Activated CD8-positive, alpha-beta memory T cell treated with anti-CD3 and anti-CD28 coated beads for 4 hours (primary cell): ENCODE measurements at places on chromosomes 3 and 15.

- no peak for DNase-seq
Measured at GRCh38 chr3:105499961-105500360, 133.3 kb downstream of the ALCAM start.

DNA sequence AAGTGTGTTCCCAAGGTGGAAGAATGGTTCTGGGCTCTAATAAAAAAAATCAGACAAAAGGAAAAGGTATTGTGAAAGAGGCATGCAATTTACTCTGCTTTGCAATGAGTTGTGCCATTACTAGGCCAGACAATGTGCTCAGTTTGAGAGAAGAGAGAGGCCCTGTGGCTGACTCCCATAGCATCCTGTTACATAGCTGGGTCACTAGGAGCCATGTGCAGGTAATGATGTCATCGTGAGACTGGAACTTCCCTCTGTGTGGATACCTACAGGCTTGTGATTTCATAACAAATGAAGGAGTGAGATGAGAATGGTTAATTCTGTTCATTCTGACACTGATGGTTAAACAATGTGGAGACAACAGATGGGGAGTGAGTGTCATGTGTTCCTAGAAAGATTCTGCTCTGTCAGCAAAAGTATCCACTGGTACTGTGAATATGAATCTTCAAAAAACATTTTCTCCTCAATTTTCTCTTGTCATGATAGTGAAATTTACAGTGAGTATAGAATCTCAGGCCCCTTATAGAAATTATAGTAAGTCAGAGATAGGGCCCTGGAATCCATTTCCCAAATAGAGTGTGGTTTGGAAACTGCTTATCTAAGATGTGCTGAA lies 648.7 kb upstream of the DPPA4 start:
- DNase-seq = no peak

GRCh38 chr15:35529784-35530183 lies 16.2 kb downstream of the DPH6 start:
- DNase-seq = no peak

GRCh38 chr3:67384016-67384415 lies 270.4 kb downstream of the SUCLG2 start:
- no peak for DNase-seq

DNA sequence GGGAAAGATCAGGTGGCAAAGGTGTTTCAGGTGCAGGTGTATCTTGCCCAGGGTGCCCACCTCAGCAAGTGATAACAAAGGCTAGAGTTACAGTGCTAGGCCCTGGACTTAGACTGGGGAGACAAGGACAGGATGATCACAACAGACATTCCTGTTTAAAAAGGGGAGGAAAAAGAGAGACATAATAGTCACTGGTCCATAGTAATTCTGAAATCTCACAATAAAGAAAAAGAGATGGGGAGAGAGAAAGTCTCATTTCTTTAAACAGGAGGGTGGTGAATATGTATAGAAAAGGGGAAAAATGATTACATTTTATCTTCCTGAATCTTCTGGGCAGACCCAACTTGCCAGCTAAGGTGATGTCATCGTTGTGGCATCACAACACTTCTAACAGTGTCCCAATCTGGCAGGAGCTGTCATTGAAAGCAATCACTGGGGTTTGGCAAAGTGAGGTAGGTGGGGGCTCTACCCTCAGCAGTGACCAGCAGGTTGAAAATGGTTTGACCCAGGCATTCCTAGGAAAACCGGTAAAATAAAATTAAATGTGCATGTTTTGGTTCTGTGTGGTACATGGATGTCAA lies 99.5 kb downstream of the ZNF621 start:
- DNase-seq = no peak

DNA sequence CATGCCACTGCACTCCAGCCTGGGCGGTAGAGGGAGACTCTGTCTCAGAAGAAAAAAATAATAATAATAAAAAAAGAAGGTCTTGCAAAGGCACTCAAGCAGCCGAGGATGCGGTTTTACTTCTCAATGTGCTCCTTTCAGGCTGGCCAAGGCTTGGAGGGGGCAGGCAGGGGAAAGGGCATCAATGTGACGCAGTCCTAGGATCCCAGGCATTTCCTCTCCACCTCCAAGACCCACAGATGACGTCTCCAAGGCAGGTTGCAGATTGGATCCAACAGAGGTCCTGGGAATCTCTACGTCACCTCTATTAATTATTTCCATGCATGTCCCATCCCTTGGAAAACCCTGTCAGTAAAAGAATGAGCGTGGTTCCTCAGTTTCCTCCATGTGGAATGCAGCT lies 56.2 kb downstream of the FAM43A start:
- no peak for DNase-seq

GRCh38 chr3:99394831-99395778 lies 243.3 kb upstream of the COL8A1 start:
- no peak for DNase-seq
